Renal cortical epithelial cell (primary cell): ENCODE measurements at places on chromosomes 11 and 22. TPM values are rescaled to one million over a fixed set of nuclear protein-coding genes. Genes with fewer than 3 reads are reported as not detected.
A peak's percentile ranks its signal among the peaks of the same experiment; 100 is the strongest.

The TSPAN4 gene
- total RNA-seq: 85.4 and 86.2 TPM in 2 replicates

The EHF gene
- total RNA-seq: 43.7 and 158 TPM in 2 replicates

The RAB38 gene
- total RNA-seq: 10.7 and 12.3 TPM in 2 replicates

The CABP2 gene
- total RNA-seq: not detected in 2 replicates

The WNT11 gene
- not detected in 2 replicates for total RNA-seq

The IGLL1 gene
- total RNA-seq: not detected in 2 replicates

The PIWIL4 gene
- 2.1 and 3.1 TPM in 2 replicates for total RNA-seq

The PANX2 gene
- total RNA-seq: not detected in 2 replicates

The KIAA0930 gene
- 40.5 and 55.4 TPM in 2 replicates for total RNA-seq

The RGL4 gene
- not detected in 2 replicates for total RNA-seq

The RTN4RL2 gene
- 0.05 TPM in 1 of 2 replicates, not detected in the other for total RNA-seq

The VWA5A gene
- total RNA-seq: 32.1 and 45.7 TPM in 2 replicates

The C11orf91 gene
- total RNA-seq: not detected in 2 replicates

The RFPL3 gene
- total RNA-seq: not detected in 2 replicates

The KCNJ5 gene
- total RNA-seq: 0.65 TPM in 1 of 2 replicates, not detected in the other

The RPS13 gene
- total RNA-seq: 444 and 900 TPM in 2 replicates

The TCF20 gene
- 23.3 and 44.0 TPM in 2 replicates for total RNA-seq

The PLAAT2 gene
- not detected in 2 replicates for total RNA-seq

The SLC43A3 gene
- total RNA-seq: 46.4 and 47.9 TPM in 2 replicates

GRCh38 chr11:61297746-61298145 lies 2.6 kb upstream of the VWCE start:
- peak; percentile 98 for DNase-seq

DNA sequence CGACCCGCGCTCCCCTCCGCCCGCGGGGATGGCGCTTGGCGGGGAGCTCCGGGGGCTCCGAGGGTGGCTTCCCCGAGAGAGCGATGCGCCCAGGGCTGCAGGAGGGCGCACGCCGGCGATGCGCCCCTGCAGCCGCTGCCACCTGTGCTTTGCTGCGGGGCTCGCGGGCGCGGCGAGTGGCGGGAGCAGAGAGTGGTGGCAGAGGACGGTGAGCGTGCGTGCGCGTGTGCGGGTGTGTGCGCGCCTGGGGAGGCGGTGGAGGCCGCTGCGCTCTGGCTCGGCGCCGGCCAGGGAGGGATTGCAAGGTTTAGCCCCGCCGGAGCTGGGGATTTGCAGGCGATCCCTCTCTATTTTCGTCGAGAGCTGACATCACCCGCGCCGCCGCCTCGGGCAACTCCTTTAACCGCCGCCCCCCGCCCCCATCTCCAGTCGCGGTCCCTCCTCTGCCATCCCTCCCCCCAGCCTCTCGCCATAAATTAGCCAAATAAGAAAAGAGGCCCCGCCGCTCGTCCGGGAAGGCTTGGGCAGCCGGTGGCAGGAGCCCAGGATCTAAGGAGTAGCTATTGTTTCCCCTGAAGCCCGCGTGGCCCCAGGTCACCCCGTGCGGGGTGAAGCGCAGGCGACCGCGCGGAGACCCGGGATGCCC lies at the start of gene SLC1A2:
Gene SLC1A2 (minus strand): TSS at position 375 of the 646 bp plus-strand sequence. CDS start 592 bp downstream, outside the sequence.
- DNase-seq: no peak

DNA sequence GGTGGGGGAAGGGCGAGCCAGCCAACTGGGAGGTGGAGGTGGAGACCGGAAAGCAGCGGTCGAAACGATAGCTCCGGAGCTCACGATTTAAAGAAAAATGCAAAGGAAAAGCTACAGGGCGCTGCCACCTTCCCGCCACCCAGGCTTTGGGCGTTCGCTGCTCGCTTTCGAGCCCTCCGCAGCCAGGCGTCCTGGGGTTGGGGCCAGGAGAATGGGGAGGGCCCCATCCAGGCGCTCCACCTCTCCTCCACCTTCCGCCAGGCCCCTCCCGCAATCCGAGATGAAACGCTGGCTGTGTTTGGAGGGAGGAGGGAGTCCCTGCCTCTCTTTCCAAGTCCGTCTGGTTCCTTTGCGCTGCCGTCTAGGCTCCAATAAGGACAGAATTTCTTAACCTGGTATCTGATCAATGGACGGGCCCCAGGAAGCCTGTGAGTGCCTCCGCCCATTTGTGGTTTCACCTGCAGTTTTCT lies 483 bp upstream of the ABTB2 start:
- DNase-seq: peak; percentile 48

- no peak for DNase-seq
Measured at GRCh38 chr11:90606721-90607120, 383.9 kb upstream of the CHORDC1 start.

- no peak for DNase-seq
Measured at GRCh38 chr11:127249576-127249975, 249.0 kb upstream of the KIRREL3 start.

DNA sequence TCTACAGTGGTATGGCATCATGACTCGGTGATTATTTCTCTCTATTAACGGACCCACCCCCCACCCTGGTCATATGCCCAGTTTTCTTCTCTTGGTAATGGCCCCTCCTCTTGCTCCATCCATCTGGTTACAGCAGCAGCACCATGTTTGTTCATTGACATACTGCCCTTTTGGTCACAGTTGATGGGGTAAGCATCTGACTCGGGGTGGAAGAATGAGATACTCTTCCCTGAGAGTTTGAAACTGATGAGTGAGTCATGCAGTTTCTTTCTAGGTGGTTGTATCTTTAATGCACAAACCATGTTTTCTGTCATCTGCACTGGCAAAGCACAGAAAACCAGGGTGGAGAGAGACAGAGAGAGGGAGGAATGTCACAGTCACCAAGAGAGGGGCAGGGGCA lies 126.0 kb downstream of the SYN3 start:
- peak; percentile 84 for DNase-seq

DNA sequence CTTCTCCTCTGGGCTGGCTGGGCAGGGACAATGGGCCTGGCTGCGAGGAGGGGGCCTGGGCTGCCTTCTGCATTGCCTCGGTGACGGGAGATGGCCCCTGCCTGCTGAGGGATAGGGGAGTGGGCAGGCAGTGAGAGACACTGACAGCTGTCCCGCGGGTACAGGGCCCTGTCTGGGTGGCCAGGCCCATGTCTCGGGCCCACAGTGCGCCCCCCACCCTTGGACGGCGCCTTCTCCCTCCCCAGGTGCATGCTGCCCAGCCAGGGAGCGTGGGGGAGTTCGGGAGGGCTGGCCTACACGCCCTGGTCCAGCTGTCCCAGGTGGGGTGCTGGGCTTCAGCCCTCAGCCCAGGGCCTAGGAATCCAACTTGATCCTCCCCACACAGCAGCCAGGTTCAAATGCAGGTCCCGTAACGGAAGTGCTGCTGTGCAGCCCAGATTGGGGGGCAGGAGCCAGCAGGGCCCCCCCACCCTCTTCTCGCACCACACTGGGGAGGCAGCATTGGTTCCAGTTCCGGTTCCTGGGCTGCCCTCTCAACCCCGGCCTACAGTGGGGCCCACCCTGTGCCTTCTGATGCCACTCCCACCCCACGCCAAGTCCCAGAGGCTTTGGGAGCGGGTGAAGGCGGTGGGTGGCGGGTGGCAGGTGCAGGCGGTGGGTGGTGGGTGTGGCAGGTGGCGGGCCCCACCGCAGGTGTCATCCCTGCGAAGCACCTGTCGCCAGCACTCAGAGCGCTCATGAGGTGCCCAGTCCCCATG lies 7.3 kb upstream of the TSSC4 start:
- no peak for DNase-seq

- DNase-seq: no peak
Measured at GRCh38 chr11:117950993-117951961, 22.1 kb upstream of the TMPRSS13 start.

GRCh38 chr11:3853899-3854659 lies 1.4 kb upstream of the STIM1 start:
- no peak for DNase-seq

- DNase-seq: no peak
Measured at GRCh38 chr11:82303671-82304070, 430.0 kb downstream of the FAM181B start.

DNA sequence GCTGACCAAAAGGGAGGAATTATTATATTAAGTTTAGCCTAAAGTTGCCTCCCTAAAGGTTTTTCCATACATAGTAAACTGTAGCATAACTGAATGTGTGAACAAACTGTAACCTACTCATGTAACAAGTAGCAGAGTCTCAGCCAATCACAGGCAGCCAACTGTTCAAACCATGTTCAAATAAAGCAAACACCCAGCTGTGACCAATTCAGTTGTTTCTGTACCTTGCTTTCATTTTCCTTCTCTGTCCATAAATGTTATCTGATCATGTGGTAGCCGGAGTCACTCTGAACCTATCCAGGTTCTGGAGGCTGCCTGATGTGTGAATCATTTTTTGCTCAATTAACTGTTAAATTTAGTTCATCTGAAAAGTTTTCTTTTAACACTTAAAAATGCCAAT lies 373.5 kb downstream of the GUCY1A2 start:
- DNase-seq: peak; percentile 63

DNA sequence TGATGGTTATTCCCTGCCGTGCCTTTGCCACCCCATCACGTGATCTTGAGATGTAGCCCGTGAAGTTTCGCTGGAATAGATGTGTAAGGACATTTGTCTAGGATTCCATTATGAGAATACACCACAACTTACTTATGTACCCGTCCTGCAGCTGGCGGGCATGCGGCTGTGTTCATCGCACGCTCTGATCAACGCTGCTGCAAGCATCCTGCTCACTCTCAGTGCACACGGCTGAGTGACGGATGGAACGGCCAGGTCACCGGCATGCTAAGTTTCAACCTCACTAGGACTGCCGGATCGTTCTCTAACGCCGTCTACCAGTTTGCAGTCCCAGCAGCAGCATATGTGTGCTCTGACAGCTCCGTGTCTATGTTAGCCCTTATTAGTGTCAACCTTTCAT lies 44.6 kb downstream of the APOL1 start:
- DNase-seq: no peak

DNA sequence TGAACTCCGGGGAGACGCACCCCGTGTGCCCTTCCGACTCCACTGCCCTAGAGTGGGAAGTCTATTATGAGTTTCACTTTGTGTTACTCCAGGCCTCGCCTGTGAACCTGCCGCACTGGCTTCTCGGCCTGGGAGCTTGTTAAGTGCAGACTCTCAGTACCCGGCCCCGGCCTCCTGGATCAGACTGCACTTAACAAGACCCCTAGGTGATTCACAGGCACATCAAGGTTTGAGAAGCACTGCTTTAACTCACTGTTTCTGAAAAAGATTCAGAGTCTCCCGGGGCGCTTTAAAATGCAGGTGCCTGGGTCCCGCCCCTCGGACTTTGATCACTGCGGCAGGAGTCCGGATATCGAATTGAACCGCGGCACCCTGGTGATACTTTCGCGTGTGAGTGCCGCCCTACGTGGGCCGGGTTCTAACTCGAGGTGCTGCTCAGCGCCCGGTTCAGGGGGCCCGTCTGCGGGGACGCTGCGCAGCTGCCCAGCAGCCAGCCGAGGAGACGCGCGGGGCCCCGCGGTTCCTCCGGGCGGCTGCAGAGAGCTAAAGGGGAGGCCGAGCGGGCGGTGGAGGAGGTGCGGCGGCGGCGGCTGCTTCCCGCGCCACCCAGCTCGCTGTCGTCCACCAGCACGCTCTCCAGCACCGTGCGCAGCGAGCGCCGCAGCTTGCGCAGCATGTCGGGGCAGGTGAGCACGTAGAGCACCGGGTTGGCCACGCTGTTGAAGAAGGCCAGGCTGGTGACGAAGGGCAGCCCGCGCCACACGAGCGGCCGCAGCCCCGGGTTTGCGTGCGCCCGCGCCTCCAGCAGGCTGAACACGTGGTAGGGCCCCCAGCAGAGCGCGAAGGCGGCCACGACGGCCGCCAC lies 3.4 kb downstream of the PTGDR2 start:
- no peak for DNase-seq

GRCh38 chr11:2301631-2302305 lies at the start of the genes C11orf21 and TSPAN32:
Gene C11orf21, minus strand, starts transcription at chr11:2301918. Its CDS starts 110 bp downstream, at chr11:2301808.
Gene TSPAN32, plus strand, starts transcription at chr11:2302013. Its CDS starts 137 bp downstream, at chr11:2302150.
- peak; percentile 34 for DNase-seq

- DNase-seq: no peak
Measured at GRCh38 chr22:43312608-43313007, 30.6 kb downstream of the SCUBE1 start.

- DNase-seq: no peak
Measured at GRCh38 chr22:34160141-34160783, 240.0 kb upstream of the LARGE1 start.

- DNase-seq: no peak
Measured at GRCh38 chr11:128927683-128928336, 14.9 kb downstream of the TP53AIP1 start.

DNA sequence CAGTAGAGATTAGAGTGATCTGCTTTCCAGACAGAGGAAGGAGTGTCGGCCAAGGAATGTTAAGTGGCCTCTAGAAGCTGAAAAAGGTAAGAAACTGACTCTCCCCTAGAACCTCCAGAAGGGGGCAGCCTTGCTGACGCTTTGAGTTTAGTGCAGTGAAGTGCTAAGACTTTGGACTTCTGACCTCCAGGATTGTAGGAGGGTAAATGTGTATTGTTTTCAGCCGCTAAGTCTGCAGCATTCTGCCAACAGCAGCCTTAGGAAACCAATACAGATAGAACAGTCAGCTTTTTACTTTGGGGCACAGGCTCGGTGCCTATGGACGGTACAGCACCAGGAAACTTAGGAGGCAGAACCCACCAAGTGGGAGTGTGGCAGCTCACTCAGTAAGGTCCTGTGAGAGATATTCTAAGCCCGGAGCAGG lies 3.6 kb upstream of the TBC1D22A start:
- peak; percentile 84 for DNase-seq

DNA sequence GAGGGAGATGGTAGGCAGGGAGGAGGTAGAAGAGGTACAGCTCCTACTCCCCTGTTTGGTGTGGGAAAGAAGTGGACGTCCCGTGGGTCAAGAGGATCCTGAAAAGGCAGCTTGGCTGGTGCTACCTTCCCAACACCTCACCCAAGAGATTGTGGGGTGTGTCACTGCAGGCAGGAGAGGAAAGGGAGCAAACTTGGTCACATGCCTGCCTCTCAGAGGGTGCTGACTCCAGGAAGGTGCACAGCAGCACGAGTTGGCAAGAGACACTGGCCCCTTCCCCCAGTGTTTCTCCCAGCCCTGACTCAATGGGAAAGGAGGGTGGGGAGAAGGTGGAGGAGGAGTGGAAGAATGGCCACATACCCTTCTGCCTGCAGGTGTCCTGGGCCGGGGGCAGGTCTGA lies 99.6 kb downstream of the CSNK2A3 start:
- no peak for DNase-seq

- no peak for DNase-seq
Measured at GRCh38 chr22:47569389-47570299, 807.2 kb downstream of the TBC1D22A start.

DNA sequence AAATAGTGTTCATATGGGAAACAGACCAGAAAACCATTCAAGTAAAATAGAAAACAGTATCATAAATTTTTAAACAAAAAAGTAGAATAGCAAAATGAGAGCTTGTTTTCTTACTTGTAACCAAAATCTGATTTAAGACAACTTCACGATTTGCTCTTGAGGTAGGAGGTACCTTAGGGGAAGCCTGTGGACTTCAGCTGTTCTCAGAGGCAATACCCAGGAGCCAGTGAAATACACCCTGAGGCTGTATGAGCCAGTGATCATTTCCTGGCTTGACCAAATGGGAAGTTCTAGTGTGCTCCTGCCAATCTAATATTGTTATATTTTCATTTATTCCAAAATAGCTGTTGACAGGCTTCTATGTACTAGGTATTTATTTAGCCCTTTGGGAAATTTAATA lies 104.8 kb downstream of the ARHGAP42 start:
- peak; percentile 51 for DNase-seq

- DNase-seq: peak; percentile 68
Measured at GRCh38 chr11:35714882-35715627, 52.5 kb downstream of the TRIM44 start.

GRCh38 chr11:63839508-63840355 lies 822 bp downstream of the MARK2 start:
- DNase-seq: no peak

- DNase-seq: no peak
Measured at GRCh38 chr11:126118806-126119205, 56.1 kb upstream of the CDON start.

GRCh38 chr11:32103941-32104340 lies 13.1 kb downstream of the RCN1 start:
- no peak for DNase-seq

GRCh38 chr11:23206741-23207336 lies 346.6 kb upstream of the CCDC179 start:
- no peak for DNase-seq
